ENCODE measurements at places on chromosomes 1 and 21.

DNA sequence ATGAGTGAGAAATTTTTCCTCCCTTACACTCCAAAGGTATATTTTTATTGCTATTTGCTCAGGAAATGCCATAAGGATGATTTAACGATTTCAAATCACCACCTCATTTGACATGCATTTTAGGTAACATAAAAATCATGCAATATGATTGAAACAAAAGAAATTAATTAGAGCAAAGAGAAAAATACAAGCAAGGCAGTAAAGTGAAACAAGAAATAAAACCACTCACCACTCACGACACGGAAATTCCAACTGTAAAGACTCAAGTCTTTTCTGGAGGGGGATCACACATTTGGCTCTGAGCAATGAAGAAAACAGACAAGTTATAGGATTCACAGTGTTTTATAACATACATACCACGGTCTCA lies 86.8 kb upstream of the ARHGAP29 start:
- no peak overlapping the region for H3K4me3 ChIP-seq
- no peak for DNase-seq
- no peak overlapping the region for H3K27ac ChIP-seq
- peaks cover 3% of the 10 kb centered on the region for H3K4me1 ChIP-seq

GRCh38 chr1:212613440-212614335 lies 5.1 kb downstream of the ATF3 start:
- peaks cover 71% of the 10 kb centered on the region for H3K36me3 ChIP-seq
- H3K4me1 ChIP-seq: peaks cover 49% of the 10 kb centered on the region
- peak overlapping the region; percentile 22 for H3K27ac ChIP-seq
- no peak for DNase-seq

GRCh38 chr1:183732236-183732880 lies 72.6 kb upstream of the RGL1 start:
- H3K27ac ChIP-seq: no peak overlapping the region
- H3K27me3 ChIP-seq: no peaks in the 10 kb centered on the region
- DNase-seq: no peak
- no peak overlapping the region for H3K4me3 ChIP-seq
- no peaks in the 10 kb centered on the region for H3K4me1 ChIP-seq

- H3K4me1 ChIP-seq: no peaks in the 10 kb centered on the region
- H3K27me3 ChIP-seq: no peaks in the 10 kb centered on the region
- H3K27ac ChIP-seq: no peak overlapping the region
- H3K4me3 ChIP-seq: no peak overlapping the region
Observed at GRCh38 chr21:46266946-46267345, 18.5 kb downstream of the MCM3AP start.

DNA sequence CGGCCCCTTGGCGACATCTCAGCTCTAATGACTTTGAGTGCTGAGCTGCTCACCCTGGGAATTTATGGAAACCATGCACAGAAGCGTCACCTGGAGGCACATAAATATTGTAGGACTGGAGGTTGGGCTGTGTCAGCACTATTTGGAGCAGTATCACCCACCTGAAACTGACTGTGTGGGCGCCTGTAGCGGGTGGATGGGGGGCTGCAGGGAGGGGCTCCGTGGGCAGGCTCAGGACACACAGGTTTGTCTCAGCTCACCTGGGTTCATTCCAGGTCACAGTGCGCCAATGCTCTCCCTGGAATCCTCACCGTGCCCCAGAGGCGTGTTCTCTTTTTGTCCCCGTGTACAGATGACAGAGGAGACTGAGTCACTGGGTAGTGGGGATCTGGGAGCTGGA lies 74.8 kb upstream of the ACTL8 start:
- no peaks in the 10 kb centered on the region for H3K27me3 ChIP-seq
- no peak overlapping the region for H3K4me3 ChIP-seq
- no peak overlapping the region for H3K27ac ChIP-seq
- no peaks in the 10 kb centered on the region for H3K4me1 ChIP-seq

All from activated naive CD8-positive, alpha-beta T cell treated with anti-CD3 and anti-CD28 coated beads for 36 hours (primary cell).